ENCODE measurements at places on chromosomes 1 and 21.

- DNase-seq, result no peak
Observed at GRCh38 chr1:205294934-205295333, 26.6 kb downstream of the NUAK2 start.

GRCh38 chr1:47894410-47895278, 102.5 kb downstream of the TRABD2B start:
- DNase-seq, result no peak

- no peak for DNase-seq
Observed at GRCh38 chr1:74715236-74715502, 17.7 kb downstream of the CRYZ start.

DNA sequence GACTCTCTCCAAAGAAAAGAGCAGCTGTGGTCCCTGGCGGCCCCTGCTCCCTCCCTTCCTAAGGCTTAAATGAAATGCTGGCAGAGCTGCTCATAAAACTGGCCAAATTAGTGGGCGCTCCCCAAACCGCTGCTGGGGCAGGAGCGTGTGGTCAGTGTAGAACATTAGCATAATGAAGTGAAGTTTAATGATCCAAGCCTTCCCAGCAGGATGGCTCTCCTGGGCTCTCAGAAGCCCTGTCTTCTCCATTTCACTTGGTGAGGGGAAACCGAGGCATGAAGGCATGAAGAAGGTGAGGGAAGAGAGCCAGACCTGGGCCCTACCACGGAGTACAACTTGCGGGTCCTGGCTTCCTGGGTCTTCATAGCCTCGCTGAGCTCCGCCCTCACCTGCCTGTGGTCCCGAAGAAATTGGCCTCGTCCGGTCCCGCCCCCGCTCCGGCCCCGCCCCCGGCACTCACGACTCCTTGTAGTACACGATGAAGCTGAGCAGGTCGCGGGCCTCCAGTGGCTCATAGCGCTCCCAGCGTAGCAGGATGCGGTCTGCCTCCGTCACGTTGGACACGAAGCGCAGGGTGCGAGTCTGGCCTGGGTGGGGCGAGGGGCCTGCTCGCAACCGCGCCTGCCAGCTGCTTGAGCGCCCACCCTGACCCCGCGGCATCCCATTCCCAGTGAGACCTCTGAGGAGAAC, 10.3 kb downstream of the INSRR start:
- DNase-seq, result no peak

DNA sequence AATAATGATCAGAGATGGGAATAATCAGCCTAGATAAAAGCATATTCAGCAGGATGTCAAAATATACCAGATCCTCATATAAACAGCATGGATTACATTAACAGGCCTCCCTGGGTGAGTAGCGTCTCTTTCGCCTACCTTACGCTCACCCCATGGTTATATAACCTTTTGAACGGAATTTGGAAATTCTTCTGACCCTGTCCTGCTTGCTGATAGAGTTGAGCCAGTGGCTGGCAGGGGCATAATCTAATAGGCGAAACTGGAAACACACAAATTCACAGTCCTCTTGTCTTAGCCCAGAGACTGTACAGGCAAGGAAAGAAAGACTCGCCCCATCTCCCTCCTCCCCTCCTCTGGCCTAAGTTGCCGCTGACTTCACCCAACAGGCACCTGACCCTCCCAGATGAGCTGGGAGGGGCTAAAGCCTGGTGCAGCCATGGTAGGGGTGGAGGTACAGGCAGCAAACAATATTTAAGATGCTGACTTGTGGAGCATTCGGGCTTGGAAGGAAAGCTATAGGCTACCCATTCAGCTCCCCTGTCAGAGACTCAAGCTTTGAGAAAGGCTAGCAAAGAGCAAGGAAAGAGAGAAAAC, at the start of gene ANGPTL7:
Gene ANGPTL7 (plus strand): TSS at position 498 of the 594 bp plus-strand sequence. CDS start 225 bp downstream, outside the sequence.
- no peak for DNase-seq

DNA sequence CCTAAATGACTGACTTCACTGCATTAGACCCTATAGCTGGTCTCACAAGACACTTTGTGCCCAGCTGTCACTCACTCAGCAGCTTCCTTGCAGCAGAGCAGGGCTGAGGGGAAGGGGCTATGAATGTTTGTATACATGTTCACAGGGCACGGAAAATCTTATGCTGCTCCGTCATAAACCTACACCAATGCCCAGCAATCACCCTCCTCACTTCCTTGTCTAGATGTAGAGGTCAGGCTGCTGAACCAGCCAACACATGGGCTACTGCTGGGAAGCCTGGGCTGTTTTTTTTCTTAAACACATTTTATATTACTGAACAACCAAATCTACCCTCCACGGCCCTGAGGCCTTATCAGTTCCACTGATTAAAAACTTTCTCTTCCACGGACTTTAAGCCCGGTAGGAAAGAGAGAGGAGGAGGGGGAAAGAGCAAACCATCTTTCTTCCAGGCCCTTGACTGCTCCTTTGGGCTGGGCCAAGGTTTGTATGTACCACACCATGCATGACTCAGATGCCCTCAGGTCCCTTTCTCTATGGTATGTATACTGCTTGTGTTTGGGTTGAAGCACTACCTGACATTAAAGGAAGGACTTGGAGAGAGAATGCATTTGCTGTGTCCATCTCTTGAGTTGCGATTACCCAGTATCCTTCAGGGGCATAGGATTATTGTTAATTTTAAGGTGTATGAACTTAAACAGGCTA, 12.7 kb downstream of the MTFR1L start:
- DNase-seq, result no peak

- no peak for DNase-seq
Observed at GRCh38 chr21:17784180-17784598, 35.0 kb downstream of the C21orf91 start.

- no peak for DNase-seq
Observed at GRCh38 chr1:151533870-151534269, 6.2 kb upstream of the TUFT1 start.

- no peak for DNase-seq
Observed at GRCh38 chr1:42736571-42737200, 3.4 kb downstream of the CLDN19 start.

DNA sequence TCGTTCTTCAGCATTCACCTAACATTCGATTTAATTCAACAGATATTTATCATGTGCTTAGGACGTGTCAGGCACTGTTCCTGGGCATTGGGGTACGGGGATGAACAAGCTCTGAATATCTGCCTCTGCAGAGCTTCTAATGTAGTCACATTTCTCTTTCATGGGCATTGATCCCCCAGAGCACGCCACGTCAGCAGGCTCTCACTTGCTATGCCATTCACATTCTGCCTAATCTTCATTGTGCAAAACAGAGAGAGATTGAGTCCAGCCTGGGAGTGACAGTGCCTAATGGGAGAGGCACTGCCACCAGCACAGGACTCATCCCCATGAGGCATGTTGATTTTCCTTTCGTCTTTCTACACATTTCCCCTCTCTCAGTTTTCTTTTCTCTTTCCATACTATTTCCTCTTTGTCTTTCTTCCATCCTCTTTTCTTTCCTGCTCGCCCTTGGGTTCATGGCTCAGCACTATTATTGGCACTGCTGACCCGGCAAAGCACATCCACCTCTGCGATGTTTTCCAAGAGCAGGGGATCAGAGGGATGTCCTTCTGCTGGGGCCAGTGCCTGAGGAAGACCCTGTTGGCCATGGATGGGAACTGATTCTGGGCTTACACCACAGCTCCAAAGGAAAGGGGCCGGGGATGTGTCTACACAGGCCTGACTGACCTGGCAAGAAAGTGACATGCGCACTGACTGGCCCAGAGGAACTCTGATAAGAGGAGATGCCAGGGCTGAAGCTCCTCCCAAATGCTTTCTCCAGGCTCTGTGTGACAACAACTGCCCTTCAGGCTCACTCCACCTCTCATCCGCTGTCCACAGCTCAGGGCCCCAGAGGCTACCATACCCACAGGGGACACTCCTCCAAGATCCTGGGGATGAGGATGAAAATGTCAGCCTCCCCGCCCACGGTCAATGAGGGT, 195.9 kb downstream of the TOMM20 start:
- DNase-seq, result no peak

DNA sequence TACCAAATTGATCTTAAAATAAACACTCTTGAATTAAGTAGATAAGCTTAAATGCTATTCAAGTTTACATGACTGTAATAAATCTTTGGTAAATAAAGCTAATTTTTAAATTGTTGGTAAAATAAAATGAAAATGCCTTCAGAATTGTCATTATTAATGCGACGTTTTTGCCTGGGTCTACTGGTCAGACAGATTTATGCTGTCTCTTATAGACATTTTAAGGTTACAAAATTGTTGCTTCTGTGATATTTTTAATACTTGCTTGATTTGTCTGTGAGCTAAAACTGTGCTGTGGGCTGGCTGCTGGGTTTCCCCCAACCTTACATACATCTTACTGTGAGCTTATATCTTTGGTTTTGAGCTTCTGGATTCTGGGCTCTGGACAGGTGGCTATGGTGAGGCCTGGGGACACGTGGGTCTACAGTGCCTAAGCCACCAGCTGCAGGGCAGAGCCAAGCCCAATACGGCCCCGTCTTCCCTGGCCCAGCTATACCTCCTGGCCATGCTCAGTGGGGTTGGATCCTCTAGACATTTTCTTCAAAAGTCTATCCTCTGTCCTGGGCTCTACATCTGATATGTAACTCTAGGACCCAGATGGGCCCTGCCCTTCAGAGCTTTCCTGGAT, 81.4 kb downstream of the ETS2 start:
- no peak for DNase-seq

- DNase-seq, result no peak
Observed at GRCh38 chr1:209536843-209537242, 46.7 kb upstream of the CAMK1G start.

DNA sequence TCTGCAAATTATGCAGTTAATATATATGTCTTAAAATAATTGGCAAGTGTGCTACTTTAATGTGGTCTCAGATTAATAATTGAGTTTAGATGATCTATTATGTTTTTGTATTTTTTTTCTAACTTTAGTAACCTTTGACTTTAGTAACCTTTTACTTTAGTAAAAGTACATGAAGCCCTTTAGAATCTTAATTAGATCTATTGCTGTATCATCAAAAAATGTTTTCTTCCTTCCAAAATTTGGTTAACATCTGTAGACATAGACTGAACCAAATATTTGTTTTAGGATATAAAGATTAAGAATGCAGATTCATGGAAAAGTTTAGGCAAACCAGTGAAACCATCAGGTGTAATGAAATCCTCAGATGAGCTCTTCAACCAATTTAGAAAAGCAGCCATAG, 25.7 kb upstream of the EPHX4 start:
- no peak for DNase-seq

DNA sequence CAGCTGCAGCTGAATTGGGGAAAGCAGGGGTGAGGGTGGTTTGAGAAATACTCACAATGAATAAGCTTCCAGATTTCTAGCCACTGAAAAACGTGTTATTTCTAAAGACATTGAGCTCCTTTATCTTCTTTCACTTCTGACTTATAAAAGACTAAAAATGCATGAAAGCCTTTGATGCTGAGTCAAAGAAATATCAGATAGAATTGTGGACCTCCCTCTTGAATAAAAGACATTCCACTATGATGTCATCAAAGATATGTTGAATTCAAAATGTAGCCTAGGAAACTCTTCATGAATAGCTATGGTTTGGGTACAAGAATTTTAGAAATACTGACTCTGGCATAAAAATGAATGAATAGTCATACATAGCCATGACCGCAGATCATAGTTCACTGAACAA, 44.7 kb upstream of the COL24A1 start:
- no peak for DNase-seq

GRCh38 chr1:112462953-112463279, 45.8 kb upstream of the WNT2B start:
- DNase-seq, result no peak

- no peak for DNase-seq
Observed at GRCh38 chr1:111618081-111618480, 1.5 kb upstream of the RAP1A start.

DNA sequence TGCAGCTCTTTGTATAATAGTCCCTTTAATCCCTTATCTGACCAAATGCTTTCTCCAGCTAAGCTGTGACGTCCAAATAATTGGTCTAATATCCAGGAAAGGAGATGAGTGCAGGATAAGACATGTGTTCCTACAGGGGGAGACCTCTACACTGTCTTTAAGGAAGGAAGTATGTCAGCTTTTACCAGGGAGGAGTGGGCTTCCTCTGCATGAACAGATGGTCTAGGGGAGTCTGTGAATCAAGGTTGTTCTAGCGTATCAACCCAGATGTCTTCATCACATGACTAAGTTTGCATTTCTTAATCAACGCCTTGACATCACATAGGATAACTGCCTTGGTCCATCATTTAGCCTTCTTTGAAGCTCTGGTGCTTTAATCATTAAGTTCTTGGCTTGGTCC, 528.2 kb downstream of the MRPL39 start:
- no peak for DNase-seq

DNA sequence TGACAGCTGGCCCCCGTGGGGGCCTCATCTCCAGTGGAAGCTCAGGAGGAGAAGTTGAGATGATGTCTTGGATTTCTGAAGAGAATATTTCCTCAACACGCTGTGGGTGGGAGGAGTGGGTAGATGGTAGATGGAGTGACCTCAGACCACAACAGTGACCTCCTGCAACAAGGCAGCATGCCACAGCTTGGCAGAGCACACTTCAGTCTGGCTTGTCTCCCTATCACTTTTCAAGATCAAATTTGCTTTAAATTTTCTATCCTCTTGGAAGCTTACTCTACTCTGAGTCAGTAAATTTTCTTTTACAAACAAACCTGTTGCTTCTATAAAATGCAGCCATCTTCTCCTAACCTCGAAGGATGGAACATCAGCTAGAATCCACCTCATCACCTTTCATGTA, 59.7 kb downstream of the NTPCR start:
- DNase-seq, result no peak
